ENCODE measurements at places on chromosomes 1 and 21.
A peak's percentile ranks its signal among the peaks of the same experiment; 100 is the strongest.

DNA sequence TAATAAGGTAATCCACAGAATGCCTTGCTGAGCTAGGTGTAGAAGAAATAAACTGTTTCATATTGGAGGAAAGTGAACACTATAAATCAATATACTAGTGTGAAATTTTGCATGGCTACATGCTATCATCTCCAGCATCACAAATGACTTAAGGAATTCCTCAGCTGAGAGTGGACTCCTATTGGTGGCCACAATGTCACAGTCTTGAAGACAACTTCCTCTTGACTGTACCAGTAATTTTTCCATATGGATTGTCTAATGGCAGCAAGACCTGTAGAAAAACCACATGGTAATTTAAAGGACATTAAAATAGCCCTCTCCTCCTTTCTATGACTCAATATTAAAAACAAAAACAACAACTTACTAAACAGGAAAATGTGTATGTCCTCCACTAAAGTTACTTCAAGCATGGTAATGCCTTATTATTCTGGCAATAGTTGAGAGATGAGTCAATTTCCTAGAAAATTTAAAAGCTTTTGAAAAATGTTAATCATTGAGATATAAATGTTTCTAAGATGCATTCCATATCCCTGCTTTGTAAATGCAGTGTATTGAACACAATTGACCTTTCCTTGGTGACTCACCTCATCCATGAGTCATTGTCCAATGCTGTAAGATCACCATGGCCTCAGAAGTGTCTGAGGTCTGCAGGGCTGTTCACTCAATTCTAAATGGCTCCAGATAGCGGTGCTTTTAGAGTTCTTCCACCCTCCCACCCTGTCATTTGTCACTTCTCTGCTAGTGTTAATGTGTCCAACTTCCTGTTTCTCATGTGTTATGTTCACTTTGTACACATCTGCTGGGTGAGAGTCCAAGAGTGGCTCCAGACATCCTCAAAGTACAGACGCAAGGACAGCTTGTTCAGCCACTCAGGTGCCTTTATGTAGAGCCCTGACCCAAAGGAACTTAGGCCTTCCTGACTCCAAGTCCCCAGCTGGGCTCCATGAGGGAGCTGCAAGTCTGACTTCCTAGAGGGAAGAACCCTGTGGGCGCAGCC lies 32.8 kb upstream of the DNASE2B start:
- peak; percentile 30 for DNase-seq

DNA sequence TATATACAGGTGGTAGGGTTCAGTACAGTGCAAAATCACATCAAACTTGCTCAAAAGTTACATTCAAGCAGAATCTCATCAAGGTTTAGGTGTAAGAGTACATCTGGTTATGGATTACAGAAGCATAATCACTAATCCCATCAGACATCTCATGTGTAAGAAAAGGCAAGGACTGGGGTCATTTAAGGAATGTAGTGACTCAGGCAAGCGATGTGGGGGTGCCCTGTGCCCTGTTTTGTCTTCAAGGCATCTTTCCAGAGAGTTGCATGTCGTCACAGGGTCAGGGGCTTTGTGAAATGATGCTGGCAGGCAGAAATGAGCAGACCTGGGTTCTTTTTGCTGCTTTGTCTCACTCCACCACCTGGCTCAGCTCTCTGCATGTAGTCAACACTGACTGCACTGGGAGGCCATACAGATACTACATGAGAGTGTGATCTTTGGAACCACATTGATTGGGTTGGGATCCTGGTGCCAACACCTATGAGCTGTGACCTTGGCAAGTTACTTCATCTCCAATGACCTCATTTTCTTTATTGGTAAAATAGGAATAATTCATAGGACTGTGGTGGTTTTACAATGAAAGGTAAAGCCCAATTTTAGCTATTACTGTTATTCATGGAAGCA lies 8.2 kb upstream of the HHIPL2 start:
- no peak for DNase-seq

- DNase-seq = peak; percentile 38
Measured at GRCh38 chr1:201468501-201468843, 516 bp downstream of the PHLDA3 start.

DNA sequence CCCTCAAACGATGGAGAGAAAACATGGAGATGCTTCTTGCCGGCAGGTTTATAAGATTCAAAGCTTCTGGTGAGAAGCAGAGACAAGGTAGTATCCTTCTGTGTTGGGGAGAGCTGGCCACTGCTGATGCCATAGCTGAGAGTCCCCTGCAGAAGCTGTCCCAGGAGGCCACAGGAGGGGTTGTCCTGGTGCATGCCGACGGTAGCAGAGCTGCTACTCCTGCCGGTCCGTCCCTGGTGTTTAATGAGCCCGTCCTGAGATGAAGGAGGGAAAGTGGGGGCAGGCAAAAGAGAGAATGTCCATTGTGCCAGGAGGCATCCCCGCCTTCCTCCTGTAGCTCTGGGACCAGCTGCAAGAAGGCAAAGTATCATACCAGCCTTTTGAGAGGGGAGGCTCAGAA lies 10.4 kb upstream of the C2CD2 start:
- no peak for DNase-seq

DNA sequence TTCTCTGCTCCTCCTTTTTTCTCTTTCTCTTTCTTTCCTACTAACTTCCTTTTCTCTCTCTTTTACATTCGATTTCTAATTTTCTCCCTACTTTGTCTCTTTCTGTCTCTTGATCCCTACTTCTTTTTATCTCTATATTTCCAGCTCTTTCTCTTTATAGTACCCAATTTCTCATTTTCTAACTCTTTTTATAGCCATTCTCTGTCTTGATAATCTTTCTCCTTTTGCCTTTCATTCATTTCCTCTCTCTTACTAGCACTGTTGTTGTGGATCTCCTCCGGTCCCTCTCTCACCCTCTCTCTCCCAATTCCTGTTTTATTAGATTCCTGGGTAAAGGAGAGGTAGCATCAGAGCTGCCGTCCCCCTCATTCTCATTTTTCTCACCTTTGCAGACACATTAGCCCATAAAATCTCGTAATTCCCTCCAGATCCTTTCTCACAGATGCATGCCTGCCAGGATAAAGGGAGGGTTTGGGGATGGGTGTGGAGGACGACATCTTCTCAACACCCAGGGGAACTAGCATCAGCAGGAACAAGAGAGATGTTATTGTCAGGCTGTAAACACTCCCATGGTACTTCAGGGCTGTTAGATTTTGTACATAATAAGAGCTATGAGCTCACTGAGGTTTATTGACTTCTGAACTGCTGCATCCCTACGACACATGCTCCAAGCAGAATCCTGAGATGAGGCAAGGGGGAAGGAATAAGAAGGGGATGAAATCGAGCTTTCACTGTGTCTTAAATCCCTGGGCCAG lies 159.0 kb upstream of the GALNT2 start:
- DNase-seq = no peak

DNA sequence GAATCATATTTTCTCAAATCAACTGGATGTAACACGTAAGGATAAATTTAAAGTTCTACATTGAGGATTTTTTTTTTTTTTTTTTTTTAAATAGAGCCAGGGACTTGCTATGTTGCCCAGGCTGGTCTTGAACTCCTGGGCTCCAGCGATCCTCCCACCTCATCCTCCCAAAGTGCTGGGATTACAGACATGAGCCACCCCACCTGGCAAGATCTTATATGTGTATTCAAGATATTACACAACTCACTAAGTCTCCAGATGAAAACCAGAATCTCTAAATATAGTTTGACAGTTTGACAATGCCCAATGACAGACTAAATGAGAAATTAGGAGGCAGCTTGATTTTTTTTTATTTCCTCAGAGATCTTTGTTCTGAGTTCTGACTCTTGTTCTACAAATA lies 6.8 kb downstream of the YY1AP1 start:
- no peak for DNase-seq

DNA sequence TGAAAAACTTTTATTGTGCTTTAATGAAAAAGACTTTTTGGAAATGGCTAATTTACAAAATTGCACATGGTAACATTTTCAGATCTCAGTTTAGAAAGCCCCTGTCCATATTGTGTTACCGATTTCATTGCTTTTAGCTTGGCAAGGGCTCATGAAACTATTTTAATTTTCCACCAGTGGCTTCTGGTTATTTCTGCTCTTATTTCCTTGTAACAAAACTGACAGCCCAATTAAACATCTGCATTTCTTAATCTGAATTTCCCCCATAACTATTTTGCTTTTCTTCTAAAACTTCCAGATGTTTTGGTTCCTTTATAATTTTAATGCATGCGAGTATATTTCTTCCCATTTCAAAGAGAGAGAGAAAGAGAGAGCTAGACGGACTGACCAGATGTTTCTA lies 264.8 kb downstream of the PTPRC start:
- DNase-seq = no peak

GRCh38 chr1:153888533-153888932 lies 34.2 kb downstream of the GATAD2B start:
- DNase-seq = peak; percentile 69

- DNase-seq = no peak
Measured at GRCh38 chr21:46423546-46424038, 35.1 kb upstream of the DIP2A start.

DNA sequence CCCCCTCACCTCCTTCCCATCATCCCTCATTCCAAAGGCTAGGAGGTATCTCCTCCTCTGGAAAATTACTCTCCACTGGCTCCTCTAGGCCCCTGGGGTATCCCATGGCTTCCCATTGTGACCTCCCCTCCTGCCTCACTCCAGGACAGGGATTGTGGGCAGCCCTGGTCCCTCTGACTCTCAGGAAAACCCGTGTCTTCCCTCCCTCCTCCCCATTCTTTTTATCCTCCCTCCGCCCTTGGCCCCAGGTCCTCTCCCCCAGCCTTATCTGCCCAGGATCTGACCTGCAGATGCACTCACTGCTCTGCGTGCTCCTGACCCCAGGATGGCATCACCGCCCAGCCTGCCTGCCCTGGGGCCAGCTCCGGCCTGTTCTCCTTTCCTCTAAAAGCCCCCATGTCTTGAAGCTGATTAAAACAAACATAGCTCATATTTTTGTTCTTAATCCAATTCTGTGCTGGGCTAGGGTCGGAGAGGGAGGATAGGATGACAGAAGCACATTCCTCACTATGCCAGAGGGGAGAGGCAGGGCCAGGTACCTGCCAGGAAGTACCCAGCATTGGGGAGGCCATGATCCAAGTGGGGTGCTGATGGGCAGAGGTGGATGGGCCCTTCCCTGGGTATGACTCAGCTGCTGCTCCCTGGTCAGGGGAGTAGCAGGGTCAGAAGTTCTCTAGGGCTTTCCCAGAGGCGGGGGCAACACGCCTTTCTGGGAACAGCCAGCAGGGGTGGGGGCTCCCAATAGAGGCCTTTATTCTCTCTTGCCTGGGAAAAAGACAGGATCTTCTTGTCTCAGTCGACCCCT lies 13.8 kb upstream of the UBL4B start:
- DNase-seq = no peak

DNA sequence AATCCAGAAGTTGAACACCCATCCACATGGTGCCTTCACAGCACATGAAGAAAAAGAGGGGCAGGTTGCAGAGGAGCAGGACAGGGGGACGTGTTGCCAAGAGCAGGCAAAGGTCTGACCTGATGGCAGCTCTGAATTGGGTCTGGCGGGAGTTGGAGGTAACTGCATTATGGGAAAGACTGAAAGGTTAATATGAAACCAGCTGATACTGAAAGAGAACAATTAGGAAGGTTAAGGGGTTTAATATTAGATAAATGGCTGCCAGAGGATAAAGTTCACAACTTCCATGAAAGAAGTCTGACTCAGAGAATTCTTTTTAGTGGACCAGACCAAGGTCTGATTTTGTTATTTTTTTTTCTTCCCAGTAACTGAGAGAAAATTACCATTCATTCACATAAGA lies 76.1 kb downstream of the CD58 start:
- no peak for DNase-seq

GRCh38 chr1:185603158-185603557 lies 131.0 kb upstream of the HMCN1 start:
- DNase-seq = no peak

GRCh38 chr1:107991371-107992066 lies 26.5 kb upstream of the VAV3 start:
- DNase-seq = no peak

- no peak for DNase-seq
Measured at GRCh38 chr1:151210830-151211229, 12.5 kb downstream of the PIP5K1A start.

DNA sequence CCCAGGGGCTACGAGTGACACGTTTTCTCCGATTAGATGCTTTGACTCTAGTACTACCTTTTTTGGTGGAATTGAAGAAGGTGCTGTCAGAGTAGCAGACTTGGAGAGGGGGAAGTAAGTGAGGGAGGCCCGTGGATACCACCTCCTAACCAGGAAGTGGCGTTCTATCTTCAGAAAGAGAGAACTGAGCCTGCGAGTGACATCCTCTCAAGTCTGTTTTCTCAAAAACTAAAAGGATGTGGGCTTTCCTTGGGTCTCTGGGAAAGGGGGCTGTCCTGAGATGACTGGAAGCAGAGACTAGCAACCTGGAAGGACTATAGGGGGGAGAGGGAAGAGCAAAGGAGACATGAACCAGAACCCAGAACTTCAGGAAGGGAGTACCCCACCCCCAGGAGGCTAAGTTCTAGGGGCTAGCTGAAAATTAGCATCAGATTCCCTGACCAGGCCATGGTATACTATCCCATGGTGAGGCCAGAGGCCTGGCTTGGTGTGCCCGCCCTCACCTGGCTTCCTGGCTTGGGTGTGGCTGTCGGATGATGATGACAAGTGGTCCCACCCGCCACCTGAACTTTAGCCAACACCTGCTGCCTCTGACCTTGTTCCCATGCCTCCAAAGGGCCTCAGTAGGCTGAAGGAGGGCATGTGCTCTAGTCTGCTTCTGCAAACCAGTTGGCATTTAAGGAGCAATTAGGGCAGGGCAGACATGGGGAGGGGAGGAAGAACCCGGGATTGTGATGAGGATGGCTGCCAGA lies 49.1 kb downstream of the ATP2B4 start:
- DNase-seq = no peak

DNA sequence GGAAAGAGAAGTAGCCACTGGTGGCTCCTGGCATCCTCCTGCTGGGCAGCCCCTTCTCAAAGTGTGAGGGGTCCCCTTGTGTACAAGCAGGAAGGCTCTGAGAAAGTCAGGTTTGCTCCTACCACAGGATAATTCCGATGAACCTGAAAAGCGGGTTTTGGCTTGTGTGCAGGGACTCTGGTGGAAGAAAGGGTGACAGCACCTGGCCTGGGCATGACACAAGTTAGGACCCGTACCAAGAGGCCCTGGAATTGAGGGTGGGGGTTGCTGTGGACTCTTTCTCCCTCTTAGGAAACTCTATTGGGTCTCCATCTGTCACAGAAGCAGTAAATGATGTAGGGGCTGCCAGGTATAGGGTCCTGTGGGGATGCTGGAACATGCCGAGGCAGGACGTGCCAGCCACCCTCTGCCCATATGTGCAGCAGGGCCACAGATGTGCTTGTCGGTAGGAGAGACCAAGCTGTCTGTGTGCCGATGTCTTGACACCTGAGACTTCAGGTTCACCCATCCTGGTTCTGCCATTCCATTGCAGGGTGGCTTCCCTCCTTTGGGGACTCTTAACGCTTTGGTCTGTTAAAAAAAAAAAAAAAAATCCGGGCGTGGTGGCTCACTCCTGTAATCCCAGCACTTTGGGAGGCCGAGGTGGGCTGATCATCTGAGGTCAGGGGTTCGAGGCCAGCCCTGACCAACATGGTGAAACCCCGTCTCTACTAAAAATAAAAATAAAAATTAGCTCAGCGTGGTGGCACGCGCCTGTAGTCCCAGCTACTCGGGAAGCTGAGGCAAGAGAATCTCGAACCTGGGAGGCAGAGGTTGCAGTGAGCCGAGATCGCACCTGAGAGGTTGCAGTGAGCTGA lies 9.8 kb downstream of the C1orf35 start:
- DNase-seq = no peak

- DNase-seq = no peak
Measured at GRCh38 chr1:217539510-217539909, 91.4 kb downstream of the GPATCH2 start.

Measured in hematopoietic multipotent progenitor cell treated with erythropoietin and hydrocortisone succinate and interleukin-3 and kit ligand, for 8 days (in vitro differentiated cells).